CD4-positive, alpha-beta T cell treated with Interleukin-21 for 1 hour (primary cell): ENCODE measurements at places on chromosomes 13 and 19.

- DNase-seq: no peak
Observed at GRCh38 chr19:19010551-19010950, 22.8 kb downstream of the SUGP2 start.

DNA sequence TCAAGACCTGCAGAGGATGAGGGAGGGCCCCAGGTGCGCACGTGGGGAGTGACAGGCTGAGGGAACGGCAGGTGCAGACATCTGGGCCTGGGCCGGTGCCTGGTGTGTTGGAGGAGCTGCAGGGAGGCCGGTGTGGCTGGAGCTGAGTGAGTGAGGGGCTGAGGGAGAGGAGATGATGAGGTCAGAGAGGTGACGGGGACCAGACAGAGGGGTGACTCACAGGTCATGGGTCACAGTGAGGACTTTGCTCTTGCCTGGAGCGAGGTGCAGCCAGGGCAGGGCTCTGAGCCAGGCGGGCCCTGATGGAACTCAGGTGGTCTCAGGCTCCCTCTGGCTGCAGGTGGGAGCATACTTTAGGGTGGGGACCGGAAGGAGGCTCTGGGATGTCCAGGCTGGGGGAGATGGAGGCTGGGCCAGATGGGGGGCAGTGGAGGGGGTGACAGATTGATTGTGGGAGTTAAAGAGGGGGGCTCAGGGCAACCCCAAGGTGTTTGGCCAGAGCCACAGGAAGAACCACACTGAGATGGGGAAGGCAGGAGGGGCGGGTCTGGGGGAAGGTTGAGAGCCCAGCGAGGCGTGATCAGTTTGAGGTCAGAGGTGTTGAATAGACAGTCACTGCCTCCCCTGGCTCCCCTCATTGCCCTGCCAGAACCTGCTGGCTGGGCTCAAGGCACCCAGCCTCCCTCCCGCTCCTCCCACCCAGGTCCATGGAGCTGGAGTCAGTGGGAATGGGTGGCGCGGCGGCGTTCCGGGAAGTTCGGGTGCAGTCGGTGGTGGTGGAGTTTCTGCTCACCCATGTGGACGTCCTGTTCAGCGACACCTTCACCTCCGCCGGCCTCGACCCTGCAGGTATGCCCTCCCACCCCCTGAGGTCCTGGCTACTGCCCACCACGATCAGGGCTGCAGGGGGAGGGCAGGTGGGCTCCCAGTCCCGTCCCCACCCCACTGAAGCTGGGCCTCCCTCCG, 8.4 kb downstream of the ARHGAP33 start:
- DNase-seq: no peak

- DNase-seq: no peak
Observed at GRCh38 chr13:38008636-38009035, 139.1 kb upstream of the TRPC4 start.

GRCh38 chr13:41694545-41695301, 237.4 kb downstream of the RGCC start:
- DNase-seq: no peak

DNA sequence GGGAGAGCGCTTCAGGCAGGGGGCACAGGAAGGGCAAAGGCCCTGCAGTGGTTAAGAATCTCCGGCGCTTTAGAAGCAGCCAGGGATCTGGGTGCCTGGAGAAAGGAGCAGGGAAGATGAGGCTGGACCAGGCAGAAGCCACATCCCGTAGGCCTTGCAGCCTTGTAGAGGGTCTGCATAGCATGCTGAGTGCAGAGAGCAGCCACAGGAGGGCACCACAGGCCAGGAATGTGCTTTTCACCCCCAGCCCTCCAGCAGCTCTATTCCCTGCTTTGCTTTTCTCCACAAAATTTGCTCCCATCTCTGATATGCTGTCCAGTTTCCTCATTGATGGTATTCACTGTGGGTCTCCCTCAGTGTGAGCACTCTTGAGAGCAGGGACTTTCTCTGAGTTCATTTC, 5.7 kb downstream of the WDR62 start:
- DNase-seq: peak; percentile 21

- peak; percentile 38 for DNase-seq
Observed at GRCh38 chr19:5292822-5293611, 47.6 kb downstream of the PTPRS start.

GRCh38 chr13:65488606-65489005, 1741.5 kb downstream of the PCDH9 start:
- no peak for DNase-seq

DNA sequence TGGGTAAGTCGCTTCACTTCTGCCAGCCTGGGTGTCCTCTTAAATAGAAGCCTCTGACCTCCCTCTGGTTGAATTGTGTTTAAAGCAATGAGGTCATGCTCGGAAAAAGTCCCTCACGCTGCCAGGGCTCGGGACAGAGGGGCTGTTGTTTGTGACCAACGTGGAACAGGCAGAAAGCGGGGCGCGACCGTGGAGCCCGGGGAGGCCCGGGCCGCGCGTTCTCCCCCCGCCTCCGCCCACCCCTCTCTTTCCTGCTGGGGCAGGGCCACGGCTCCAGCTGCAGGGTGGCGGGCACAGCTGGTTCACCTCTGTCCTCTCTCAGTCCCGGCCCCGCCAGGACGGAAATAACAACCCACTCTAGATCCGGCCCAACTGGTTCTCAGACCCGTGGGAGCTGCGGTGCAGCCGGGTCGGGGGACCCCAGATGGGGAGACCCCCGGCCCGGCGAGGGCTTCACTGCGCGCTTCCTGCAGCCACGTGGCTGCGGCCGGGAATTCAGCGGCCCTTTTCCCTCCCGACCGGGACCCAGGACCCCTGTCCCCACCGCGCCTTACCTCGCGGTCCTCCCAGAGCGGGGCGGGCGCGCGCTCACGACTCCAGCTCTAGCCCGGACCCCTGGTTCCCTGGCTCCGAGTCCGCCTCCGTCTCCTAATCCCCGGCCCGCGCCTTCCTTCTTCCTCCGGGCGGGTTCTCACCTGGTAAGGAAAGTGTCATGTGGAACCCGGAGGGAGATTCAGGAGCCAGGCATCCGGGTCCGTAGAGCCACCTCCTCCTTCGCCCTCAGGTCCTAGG, 1.9 kb downstream of the CDC42EP5 start:
- no peak for DNase-seq

DNA sequence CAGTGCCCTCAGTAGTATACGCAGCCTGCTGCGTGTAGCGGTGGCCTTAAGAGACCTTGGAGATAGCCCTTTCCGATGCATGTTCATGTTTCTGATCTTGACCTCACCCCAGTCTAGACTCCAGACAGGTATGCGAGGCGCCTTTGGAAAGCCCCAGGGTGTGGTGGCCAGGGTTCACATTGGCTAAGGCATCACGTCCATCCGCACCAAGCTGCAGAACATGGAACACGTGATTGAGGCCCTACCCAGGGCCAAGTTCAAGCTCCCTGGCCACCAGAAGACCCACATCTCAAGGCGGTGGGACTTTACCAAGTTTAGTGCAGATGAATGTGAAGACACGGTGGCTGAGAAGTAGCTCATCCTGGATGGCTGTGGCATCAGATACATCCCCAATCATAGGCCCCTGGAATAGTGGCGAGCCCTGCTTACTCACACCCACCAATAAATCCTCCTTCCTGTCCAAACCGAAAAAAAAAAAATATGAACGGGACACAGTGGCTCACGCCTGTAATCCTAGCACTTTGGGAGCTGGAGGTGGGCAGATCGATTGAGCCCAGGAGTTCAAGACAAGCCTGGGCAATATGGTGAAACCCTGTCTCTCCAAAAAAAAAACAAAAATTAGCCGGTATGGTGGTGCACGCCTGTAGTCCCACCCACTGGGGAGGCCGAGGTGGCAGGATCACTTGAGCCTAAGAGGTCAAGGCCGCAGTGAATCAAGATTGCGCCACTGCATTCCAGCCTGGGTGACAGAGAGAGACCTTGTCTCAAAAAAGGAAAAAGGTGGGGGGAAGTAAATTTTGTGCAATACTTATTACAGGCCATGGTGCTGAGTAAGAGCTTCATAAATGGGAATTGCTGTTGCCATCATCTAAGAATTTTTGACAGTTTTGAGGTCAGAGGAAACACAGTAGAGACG, 12.4 kb upstream of the CBLC start:
- DNase-seq: no peak

- peak; percentile 43 for DNase-seq
Observed at GRCh38 chr19:47381653-47382279, 32.7 kb downstream of the DHX34 start.

DNA sequence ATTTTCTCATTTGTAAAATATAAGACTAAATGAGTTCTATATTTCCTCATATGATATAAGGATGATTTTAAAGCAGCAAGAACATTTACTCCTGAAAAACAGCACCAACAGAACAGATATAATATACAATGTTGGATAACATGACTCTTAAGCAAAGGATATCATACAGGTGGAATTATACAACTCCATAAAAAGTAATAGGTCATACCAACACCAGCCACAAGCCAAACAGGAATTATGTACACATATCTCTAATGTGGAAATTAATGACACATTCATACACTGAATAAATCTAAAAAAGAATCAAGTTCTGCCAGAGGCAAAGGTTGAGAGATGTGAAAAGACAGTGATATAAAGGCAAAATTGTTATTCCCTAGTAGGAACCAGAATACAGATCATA, 25.9 kb downstream of the INTS6 start:
- DNase-seq: no peak

DNA sequence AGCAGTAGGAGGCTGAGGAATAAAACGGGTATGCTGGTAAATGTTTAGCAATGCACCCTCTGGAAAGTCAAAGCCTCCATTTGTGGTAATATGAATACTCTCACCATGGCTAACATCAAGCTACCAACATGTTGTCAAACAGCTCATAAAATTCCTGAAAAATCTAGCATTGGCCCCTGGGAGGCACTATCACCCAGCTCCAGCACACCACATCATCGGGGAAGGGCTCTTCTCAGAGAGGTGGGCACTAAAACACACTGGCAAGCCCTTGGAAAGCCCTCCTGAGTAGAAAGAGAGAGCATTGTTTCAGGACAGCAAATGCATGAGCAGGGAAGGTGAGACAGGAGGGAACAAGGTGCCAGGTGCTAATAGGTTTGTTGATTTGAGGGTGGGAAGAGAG, 53.9 kb upstream of the FLT1 start:
- no peak for DNase-seq

DNA sequence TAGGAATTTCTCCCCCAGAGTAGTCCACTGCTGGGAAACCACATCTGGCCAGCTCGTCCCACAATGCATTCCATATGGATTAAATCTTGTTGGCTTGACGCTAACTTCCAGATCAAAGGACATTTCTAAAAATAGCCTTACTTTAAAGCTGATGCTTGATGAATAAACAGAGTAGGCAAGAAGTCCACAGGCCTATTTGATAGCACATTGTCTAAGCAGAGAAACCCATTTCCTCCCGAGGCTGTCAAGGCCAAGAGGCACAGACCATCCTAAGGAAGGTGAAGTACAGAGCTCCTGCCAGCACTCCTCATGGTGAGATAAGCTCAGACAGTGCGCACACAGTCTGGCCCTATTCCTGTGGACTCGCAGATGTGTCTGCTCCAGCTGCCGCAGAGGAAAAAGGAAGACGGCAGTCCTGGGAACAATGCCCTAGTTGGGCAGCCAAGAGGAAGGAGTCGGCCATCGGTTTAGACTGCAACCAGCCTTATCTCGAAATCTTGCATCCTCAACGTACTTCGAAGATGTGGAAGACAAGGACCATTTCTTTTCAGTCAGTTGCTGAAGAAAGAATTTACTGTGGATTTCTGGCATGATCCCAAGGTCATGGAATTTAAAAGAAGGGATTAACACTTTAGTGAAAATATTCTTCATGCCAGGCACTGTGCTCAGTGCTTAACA, 156.8 kb downstream of the RGCC start:
- no peak for DNase-seq

DNA sequence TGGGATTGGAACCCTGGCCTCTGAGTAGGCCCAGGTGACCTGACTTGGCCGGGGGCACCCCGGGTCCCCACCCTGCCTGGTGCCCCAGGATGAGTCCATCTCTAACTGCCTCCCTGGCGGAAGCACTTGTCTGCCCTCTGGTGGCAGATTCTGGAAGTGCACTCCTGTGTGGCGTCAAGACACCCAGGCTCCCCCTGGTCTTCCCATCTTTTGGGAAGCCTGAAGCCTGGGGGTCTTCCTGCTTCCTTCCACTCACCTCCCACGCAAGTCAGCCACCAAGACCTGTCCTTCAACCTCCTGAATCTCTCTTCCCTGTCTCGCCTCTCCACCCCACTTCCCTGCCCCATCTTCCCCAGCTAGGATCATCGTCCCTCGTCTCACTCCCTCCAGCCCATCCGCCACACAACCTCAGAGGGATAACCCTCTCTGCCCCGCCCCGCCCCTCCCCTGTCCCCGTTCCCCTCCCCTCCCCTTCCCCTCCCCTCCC, 7.4 kb downstream of the RABAC1 start:
- peak; percentile 84 for DNase-seq

GRCh38 chr13:74032325-74032724, 101.9 kb downstream of the KLF12 start:
- no peak for DNase-seq

DNA sequence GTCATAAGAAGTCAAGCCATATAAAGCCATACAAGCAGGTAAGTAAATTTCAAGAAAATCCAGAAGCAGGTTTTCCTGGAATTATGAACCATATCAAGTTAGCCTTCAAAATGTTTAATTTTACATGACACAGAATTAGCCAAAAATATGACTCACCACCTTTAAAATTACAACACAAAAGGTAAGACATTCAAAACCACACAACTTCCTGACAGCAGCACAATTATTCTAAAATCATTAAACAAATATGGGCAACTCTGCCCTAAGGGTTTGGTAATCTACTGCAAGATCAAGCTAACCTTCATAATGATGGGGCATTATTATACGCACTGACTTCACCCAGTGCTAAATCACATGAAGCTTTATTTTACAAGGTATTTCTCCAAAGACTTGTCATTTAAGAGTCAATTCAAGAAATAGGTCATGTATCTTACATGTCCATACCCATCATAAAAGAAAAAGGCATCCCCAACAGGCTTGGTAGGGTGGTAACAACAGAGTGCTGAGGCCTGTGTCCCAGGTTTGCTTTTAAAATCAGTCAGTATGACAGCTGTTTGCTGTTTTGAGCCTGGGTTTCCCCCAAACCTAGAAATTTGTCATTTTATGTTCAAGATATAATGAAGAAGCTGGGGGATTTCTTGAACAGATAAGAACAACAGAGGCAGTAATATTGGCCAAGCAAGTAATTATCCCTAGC, 15.2 kb downstream of the RCBTB1 start:
- peak; percentile 14 for DNase-seq

DNA sequence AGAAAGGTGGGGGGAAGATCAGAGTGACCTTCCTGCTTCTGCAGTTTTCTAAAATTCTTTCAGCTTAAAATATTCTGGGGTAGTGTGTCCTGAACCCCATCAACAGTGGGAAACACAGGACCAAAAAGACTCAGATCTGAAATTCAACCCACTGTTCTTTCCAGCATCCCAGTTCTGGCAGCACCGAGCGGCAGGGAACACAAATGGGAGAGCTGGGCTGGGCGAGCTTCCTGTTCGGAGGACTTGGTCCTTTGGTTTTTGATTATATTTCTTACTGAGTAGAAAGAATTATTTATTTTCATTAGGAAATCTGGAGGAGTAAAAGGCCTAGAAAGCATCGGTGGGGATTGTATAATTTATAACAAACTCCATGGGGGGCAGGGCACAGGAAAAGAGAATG, 239.1 kb downstream of the COG6 start:
- no peak for DNase-seq
